Activated T-helper 1 cell treated with anti-CD3 and anti-CD28 coated beads, Interleukin-12 subunit alpha, Interleukin-12 subunit beta, Interleukin-2, Interleukin-4 antibody, amounts not matched to agents 30 ng/mL and 10 ng/mL and 1 ng/mL, durations not matched to agents 14 hours and 24 hours and 36 hours (primary cell): ENCODE measurements at places on chromosomes 11 and 22.
A peak's percentile ranks its signal among the peaks of the same experiment; 100 is the strongest.

GRCh38 chr11:111944139-111944538 lies 7.0 kb downstream of the DIXDC1 start:
- peaks cover 9% of the 10 kb centered on the region for H3K36me3 ChIP-seq
- H3K27ac ChIP-seq = peak overlapping the region; percentile 92
- DNase-seq = no peak
- H3K4me1 ChIP-seq = peaks cover 32% of the 10 kb centered on the region

DNA sequence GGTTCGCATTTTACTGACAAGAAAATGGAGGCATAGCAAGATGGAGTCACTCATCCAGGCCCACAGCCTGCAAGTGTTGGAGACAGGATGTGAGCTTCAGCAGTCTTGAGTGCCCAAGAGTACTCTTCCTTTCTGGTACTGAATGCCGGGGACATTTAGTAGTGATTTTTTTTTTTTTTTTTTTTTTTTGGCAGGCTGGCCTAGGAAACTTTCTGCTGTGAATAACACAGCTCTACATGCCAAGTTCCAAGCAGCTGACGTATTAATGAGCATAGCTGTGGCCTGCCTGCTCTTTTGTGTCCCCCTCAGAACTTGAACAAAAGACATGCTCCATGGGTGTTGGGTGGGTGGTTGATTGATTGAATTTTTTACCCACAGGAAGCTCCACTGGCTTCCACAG lies 195.5 kb upstream of the CADM1 start:
- H3K27ac ChIP-seq = no peak overlapping the region
- H3K36me3 ChIP-seq = no peaks in the 10 kb centered on the region
- no peak overlapping the region for H3K4me3 ChIP-seq
- no peaks in the 10 kb centered on the region for H3K4me1 ChIP-seq
- H3K27me3 ChIP-seq = no peaks in the 10 kb centered on the region
- no peak for DNase-seq

DNA sequence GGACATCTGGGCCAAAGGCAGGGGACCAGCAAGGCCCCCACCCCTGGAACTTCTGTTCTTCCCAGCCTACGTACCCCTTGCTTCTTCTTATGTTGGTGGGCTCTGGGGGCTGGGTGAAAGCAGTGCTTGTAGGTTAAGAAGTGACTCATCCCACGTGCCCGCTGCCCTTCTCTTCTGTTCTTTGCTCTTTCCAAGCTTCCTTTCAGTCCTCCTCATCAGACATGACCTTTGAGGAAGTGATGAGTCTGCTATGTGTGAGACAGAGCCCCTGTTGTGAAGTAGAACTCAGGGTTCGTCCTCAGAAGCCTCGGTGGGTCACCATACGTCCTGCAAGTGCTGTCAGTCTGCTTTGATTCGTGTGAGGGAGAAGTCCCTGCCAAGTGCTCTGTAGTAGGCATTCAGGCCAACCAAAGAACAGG lies 12.7 kb downstream of the MED15 start:
- peaks cover 36% of the 10 kb centered on the region for H3K36me3 ChIP-seq
- no peak overlapping the region for H3K4me3 ChIP-seq
- H3K4me1 ChIP-seq = peaks cover 56% of the 10 kb centered on the region
- DNase-seq = no peak
- H3K27me3 ChIP-seq = no peaks in the 10 kb centered on the region
- H3K27ac ChIP-seq = peak overlapping the region; percentile 63

DNA sequence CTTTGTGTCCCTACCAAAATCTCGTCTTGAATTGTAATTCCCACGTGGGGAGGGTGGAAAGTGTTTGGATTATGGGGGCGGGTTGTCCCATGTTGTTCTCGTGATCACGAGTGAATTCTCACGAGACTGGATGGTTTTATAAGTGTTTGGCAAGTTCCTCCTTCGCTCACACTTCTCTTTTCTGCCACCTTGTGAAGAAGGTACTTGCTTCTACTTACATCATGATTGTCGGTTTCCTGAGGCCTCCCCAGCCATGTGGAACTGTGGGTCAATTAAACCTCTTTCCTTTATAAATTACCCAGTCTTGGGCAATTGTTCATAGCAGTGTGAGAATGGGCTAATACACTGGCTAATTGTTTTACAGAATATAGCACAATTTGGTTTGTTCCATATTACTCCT lies 326.3 kb downstream of the GRM5 start:
- no peak for DNase-seq
- no peaks in the 10 kb centered on the region for H3K4me1 ChIP-seq
- no peaks in the 10 kb centered on the region for H3K27me3 ChIP-seq
- no peaks in the 10 kb centered on the region for H3K36me3 ChIP-seq
